ENCODE measurements at places on chromosomes 3 and 15.

- no peak for DNase-seq
Observed at GRCh38 chr3:38121451-38121831, 15.5 kb downstream of the ACAA1 start.

DNA sequence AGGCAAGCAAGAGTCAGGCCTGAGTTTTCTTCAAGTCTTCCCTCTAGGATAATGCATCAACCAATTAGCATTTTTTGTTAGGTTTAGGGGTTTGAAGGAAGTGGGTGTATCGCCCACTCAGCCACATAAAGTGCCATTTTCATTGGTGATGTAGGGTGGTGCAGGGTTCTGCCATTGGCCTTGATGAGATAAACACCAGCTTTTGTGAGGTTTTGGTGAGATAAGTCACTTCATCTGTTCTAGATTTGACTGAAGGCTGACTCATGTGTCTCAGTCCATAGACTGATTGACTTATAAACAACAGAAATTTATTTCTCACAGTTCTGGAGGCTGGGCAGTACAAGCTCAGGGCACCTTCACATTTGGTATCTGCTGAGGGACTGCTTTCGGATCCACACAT, 84.5 kb upstream of the C3orf80 start:
- DNase-seq: no peak

DNA sequence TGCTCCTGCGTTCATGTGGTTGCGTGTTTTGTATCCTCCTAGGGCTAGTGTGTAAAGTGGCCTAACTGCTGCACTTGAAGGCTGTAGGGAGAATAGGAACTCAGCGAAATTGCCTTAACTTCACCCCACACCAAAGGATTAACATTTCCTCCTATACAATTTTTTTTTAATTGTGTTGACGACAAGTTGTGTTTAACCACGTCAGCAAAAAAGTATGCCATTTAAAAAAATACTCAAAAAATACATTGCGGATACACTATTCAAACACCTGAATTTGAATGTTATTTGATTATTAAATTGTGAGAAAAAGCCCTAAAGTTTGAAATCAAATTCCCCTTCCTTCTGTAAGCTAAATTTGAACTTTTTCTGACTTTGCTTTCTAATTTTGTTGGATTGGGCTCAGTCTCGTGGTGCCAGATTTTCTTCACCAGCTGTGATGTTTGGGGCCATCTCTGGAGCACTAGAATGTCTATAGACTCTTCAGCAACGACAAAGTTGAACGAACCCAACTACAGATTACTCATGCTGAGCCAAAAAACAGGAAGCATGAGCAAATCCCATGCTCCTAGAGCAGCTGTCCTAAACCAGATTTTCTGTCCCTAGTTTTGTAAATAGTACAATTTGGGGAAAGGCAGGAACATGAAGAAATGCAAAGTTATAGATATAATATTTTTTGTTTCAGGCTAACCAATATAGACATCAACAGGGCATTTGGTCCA, 8.1 kb upstream of the SLC9A9 start:
- no peak for DNase-seq

- DNase-seq: no peak
Observed at GRCh38 chr3:117263745-117264144, 554.2 kb downstream of the TUSC7 start.

- no peak for DNase-seq
Observed at GRCh38 chr3:72574144-72574543, 274.1 kb downstream of the SHQ1 start.

GRCh38 chr3:109066864-109067263, 51.1 kb downstream of the MORC1 start:
- no peak for DNase-seq

DNA sequence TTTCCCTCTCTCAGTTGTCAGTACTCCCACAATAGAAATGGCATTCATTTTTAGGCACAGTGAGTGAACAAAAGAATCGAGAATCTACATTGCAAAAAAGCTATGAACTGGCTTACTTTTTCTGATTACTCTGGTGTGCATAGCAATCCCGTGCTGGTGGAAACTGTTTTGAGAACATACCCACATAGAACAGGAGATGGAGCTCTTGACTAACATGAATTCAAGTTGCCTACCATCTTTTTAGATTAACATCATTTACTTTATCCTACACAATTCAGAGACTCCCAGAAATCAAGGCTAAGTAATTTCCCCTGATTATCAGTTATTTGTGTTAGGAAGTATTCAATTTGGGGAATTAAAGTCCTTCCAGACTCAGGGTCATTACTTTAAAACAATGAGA, 326.6 kb downstream of the ARPP21 start:
- DNase-seq: no peak
